ENCODE measurements at places on chromosomes 3 and 15. TPM values are rescaled to one million over a fixed set of nuclear protein-coding genes. Genes with fewer than 3 reads are reported as not detected.

GRCh38 chr3:172094621-172095557 is 55.5 kb downstream of the FNDC3B start:
- no peaks in the 10 kb centered on the region for H3K27me3 ChIP-seq
- DNase-seq = no peak
- no peak overlapping the region for H3K4me3 ChIP-seq
- peaks cover 4% of the 10 kb centered on the region for H3K4me1 ChIP-seq

DNA sequence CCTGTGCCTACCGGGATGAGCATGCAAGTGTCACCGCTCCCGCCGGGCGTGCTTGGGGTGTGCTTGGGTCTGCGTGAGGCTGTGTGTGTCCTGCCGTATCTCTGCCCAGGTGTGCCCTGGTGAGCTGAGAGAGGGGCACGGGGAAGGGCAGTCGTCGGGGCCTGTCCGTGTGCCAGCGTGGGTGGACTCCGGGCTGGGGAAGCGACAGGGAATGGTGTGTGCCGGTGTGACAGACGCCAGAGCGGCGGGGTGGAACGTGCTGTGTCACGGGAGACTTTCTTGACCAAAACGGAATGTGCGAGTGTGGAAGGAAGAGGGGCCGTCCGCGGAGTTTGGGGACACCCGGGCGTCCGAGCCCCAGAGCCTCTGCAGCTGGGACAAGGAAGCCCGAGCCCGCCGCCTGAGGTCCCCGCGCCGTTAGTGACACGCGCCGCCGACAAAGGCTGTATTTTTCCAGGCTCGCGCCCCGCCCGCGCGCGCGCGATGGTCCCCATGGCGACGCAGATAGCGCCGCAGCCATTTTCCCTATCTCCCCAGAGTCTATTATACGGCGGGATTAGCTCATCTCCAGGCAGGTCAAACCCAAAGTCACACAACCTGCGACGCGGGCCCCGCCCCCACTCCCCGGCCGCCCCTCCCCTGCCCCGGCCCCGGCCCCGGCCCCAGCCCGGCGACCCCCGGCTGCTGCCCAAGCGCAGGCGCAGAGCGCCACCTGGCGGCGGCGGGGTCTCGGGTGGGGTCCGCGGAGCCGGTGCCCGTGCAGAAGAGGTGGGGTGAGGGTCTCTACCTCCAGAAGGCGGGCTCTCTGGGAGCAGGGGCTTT is 4.5 kb upstream of the GATA2 start:
- no peak overlapping the region for H3K27ac ChIP-seq
- H3K27me3 ChIP-seq = peaks cover 80% of the 10 kb centered on the region
- H3K36me3 ChIP-seq = no peaks in the 10 kb centered on the region
- peak; percentile 65 for DNase-seq
- H3K4me1 ChIP-seq = peaks cover 15% of the 10 kb centered on the region

- no peaks in the 10 kb centered on the region for H3K36me3 ChIP-seq
- H3K27me3 ChIP-seq = no peaks in the 10 kb centered on the region
- peaks cover 21% of the 10 kb centered on the region for H3K4me1 ChIP-seq
- no peak overlapping the region for H3K4me3 ChIP-seq
- no peak for DNase-seq
- no peak overlapping the region for H3K27ac ChIP-seq
Observed at GRCh38 chr3:13027154-13027553, 46.1 kb downstream of the IQSEC1 start.

GRCh38 chr3:181362378-181362777 is 349.3 kb upstream of the SOX2 start:
- no peaks in the 10 kb centered on the region for H3K36me3 ChIP-seq
- H3K4me3 ChIP-seq = no peak overlapping the region
- H3K27me3 ChIP-seq = no peaks in the 10 kb centered on the region
- no peak for DNase-seq
- H3K4me1 ChIP-seq = no peaks in the 10 kb centered on the region

- peaks cover 2% of the 10 kb centered on the region for H3K4me1 ChIP-seq
- no peaks in the 10 kb centered on the region for H3K27me3 ChIP-seq
- H3K36me3 ChIP-seq = peaks cover 5% of the 10 kb centered on the region
- H3K4me3 ChIP-seq = no peak overlapping the region
Observed at GRCh38 chr15:56648311-56648710, 85.0 kb downstream of the ZNF280D start.

GRCh38 chr15:27731776-27732175 is 367.3 kb downstream of the OCA2 start:
- H3K36me3 ChIP-seq = no peaks in the 10 kb centered on the region
- no peak for DNase-seq
- H3K4me1 ChIP-seq = peaks cover 4% of the 10 kb centered on the region
- peaks cover 2% of the 10 kb centered on the region for H3K27me3 ChIP-seq
- no peak overlapping the region for H3K4me3 ChIP-seq

- no peak overlapping the region for H3K27ac ChIP-seq
- peaks cover 3% of the 10 kb centered on the region for H3K27me3 ChIP-seq
- no peak overlapping the region for H3K4me3 ChIP-seq
- H3K36me3 ChIP-seq = no peaks in the 10 kb centered on the region
- no peaks in the 10 kb centered on the region for H3K4me1 ChIP-seq
Observed at GRCh38 chr3:186268616-186269448, 93.2 kb downstream of the DGKG start.

DNA sequence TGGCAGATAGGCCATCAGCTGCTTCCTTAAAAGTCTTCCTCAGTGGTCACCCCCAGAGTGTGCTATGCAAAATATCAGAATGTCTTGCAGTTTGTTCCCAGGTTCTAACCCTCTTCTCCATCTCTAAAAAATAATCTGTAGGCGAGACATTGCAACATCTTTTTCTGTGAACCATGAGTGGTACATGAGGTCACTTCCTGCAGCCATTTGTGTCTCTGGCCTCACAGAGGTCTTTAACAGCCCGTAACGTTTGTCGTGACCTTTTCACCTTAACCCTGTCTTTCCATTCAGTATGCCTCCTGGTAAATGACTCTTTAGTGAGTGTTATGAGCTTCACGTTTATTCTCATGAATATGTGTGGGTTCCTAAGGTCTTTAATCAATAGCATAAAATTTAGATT is 145.4 kb downstream of the KLHL25 start:
- H3K27ac ChIP-seq = peak overlapping the region; percentile 76
- no peak overlapping the region for H3K4me3 ChIP-seq
- no peaks in the 10 kb centered on the region for H3K27me3 ChIP-seq
- H3K36me3 ChIP-seq = peaks cover 27% of the 10 kb centered on the region
- peaks cover 4% of the 10 kb centered on the region for H3K4me1 ChIP-seq

DNA sequence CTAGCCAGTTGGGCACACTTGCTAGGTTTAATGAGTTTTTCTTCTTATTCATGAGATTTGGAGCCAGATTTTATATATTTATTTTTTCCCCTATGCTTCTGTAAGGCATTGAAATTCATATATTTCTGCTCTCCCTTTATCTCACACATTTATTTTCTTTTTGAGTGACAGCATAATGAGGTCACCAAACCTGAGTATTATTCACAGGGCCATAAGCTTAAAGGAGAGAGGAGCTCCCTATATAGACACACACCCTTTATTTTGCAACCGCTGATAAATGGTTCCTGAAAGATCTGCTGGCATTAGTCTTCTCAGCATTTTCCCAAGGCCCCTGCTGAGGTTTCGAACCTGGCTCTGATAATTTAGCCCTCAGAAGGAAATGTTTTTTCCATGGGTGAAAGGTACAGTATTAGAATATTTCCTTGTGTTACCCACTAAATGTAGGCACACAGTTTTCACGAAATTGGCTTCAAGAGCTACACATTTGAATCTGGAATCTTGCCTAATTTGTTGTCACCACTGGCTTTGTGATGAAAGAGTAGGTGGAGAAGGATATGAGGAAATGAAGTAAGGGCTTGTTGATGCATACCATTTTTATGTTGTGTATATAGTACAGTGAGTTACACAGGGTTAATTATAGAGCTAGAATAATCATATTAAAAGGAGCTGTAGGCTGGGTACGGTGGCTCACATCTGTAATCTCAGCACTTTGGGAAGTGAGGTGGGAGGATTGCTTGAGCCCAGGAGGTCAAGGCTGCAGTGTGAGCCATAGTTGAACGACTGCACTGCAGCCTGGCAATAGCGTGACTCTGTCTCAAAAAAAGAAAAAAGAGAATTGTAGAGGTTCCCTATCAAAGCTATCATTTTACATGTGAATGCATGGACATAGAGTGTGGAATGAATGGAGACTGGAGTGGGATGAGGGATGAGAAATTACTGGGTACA is 6.5 kb downstream of the KLHL18 start:
- H3K4me1 ChIP-seq = peaks cover 3% of the 10 kb centered on the region
- no peak for DNase-seq
- H3K4me3 ChIP-seq = no peak overlapping the region
- H3K27ac ChIP-seq = no peak overlapping the region

GRCh38 chr15:67072442-67072841 is 7.0 kb downstream of the SMAD3 start:
- H3K27me3 ChIP-seq = no peaks in the 10 kb centered on the region
- H3K27ac ChIP-seq = no peak overlapping the region
- peaks cover 20% of the 10 kb centered on the region for H3K36me3 ChIP-seq
- DNase-seq = no peak
- H3K4me3 ChIP-seq = no peak overlapping the region

DNA sequence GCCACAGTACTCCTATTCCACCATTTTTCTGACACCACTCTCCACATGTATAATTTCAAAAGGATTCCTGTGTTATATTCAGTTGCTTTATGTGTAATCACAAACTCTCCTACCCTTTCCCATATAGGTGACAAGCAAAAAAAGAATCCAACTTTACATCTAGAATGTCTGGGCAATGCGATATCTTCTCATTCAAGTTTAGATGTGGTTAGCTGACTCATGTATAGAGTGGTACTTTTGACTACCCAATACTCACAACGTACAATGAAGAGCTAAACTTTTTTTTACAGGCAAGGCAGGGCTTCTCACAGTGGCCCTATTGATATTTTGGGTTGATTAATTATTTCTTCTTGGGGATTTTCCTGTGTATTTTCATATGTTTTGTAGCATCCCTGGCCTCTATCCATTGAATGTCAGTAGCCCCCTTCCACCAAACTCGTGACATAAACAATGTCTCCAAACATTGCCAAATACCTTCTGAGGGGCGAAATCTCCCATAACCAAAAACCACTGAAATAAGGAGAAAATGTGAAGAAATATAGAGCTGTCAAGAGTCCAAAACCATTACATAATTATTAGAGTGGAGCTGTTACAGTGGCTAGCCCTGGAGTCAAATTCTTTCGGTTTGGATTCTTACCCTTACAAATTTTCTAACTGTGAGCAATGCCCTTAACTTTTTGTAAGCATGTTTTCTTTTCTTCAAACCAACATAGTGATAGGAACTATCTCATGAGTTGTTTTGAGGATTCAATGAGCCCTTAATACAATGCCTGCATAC is 342.6 kb downstream of the NSUN3 start:
- no peaks in the 10 kb centered on the region for H3K4me1 ChIP-seq
- no peaks in the 10 kb centered on the region for H3K36me3 ChIP-seq
- H3K27ac ChIP-seq = no peak overlapping the region
- H3K4me3 ChIP-seq = no peak overlapping the region
- DNase-seq = no peak

GRCh38 chr15:63430766-63431451 is 49.3 kb upstream of the CA12 start:
- peak; percentile 35 for DNase-seq
- H3K4me1 ChIP-seq = peaks cover 26% of the 10 kb centered on the region

The NR2E3 gene
- 3.4 TPM for total RNA-seq

The C3orf49 gene
- total RNA-seq = not detected

The ADGRG7 gene
- not detected for total RNA-seq

The AGBL1 gene
- 18.1 TPM for total RNA-seq

The LTK gene
- total RNA-seq = 9.4 TPM

Measured in muscle of leg (tissue), 16 donors.